ENCODE measurements at places on chromosomes 3 and 15.

DNA sequence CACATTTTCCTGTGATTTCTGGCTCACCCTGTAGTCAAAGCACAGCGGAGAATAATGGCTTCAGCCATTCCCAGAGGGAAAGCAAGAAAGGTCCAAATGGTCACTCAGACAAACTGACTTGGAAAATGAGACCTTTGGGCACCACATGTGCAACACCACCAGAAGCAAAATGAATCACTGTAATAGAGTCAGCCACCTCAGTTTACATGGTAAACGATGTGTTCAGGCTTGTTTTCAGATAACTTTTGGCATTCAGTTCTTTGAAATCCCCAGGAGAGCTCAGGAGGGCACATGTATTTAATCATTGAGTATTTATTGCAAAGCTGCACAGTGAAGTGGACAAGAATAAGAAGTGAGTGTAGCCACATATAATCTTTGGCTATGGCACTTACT lies 38.4 kb upstream of the ALCAM start:
- no peak for DNase-seq

GRCh38 chr15:88487796-88488523 lies 20.5 kb downstream of the MRPS11 start:
- DNase-seq = no peak

DNA sequence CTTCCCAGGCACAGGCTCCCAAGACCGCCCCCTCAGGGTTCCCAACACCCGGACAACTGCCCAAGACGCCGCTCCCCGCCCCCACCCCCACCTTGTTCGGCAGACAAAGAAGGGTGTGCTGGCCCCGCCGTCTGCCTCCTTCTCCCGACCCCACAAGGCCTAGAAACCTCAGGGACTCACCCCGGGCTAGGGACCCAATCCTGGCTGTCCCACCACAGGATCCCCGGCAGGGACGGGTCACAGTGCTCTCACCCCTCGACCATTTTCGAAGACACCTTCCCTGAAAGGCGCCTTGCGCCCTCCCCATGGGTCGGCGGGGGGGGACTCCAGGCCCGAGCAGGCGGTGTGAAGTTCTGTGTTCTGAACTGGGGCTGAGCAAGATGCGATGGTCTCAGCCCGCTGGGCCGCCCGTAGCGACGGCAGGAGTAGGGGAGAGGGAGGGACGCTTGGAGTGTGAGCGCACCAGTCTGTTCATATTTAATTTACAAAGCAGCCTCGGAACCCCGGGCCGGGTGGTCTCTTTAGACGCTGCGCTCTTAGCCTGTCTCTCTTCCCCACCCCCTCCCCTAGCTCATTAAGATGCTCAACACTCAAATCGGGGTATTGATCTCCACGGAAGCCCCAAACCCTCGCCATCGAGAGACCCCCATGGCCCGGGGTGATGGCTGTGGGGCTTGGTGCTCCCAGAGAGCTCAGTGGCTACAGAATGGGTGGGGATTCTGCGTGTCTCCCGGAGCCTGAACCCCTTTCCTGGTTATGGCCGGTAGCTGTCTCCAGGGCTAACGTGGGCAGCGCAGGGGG lies 1.4 kb upstream of the ISLR2 start:
- peak; percentile 5 for DNase-seq

DNA sequence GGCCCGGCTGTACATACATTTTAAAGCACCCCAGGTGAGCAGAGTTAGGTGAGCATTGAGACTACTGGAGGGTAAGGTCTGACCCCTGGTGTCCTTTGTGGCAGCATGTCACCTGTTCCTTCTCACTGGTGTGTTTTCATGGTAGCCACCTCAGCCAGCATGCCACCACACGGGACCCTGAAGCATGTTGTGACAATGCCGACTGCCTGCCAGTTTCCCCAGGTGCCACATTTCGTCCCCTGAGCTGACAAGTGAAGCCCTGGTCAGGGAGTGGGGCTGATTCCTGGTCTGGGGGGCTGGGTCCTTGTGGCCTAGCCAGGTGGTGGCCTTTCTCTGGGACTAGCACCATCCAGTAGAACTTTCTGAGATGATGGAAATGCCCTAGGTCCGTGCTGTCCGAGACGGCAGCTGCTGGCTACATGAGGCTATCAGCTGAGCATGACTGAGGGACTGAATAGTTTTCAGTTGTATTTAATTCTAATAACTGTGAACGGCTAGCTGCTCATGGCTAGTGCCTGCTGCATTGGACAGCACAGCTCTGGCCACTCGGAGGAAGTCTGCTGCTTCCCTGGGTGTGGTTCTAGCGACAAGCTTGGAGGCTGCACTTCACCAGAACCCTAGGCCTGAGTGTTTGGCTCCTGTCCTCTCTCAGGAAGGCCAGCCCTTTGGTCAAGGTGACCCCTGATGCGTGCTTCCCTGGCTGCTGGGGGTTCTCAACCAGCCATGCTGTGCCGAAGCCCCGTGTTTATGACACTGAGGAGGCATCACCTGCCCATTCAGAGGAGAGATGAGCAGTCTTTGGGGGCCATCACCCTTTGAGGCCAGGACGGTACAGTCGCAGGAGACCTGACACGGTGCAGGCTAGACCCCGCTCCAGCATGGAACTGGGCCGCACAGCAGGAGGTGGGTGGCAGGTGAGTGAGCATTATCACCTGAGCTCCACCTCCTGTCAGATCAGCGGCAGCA lies 3.9 kb downstream of the C3orf22 start:
- DNase-seq = no peak

GRCh38 chr15:66089049-66089448 lies 164.5 kb downstream of the MEGF11 start:
- DNase-seq = no peak

DNA sequence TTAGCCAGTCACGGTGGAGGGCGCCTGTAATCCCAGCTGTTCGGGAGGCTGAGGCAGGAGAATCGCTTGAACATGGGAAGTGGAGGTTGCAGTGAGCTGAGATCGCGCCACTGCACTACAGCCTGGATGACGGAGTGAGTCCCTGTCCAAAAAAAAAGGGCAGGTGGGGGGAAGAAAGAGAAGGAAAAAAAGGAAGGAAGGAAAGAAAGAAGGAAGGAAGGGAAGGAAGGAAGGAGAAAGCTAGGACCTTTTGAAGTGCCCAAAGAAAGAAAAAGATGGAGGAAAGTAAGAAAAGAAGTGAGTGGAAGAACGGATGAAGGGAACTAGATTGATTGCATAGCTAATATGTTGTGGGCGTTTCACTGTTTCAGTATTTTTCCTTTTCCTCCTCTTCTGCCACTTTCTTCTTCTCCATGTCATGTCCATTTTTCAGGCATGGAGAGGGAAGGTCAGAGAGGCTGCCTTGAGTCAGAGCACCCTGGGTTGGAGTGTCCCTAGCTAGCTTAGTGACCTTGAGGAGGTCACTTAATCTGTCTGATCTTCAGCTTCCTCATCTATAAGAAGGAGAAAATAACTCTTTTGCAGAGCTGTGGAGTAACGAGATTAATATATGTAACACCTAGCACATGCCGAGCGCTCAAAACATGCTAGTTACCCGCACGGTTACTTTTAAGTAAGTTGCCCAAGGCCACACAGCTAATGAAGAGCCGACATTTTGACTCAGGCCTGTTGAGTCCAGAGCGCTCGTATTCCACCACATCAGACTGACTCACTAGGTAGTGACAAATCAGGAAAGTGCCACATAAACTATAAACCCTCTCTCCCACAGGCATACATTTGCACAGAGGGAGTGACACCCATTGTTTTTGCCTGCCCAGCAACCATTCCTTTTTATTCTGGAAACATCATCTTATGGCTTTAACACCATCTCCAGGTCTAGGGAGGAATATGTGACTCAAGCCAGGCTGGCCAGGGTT lies 42.2 kb downstream of the BHLHE40 start:
- no peak for DNase-seq

DNA sequence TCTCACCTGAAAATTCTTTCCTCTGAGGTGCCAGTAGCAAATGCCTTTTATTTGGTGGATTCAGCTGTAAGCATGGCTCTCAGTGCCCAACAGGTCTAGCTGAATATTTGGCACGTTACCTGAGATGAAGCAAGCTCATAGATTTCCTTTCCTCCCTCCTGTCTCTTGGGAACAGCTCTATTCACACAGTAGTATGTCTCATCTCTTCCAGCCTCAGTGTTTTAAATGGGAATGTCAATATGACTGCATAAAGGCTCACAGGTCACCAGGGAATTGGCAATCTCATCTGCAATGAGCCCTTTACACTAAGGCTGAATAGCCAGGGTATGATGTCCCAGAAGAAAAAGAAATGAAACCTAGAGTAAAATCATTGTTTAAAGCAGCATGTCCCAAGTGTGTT lies 733.5 kb downstream of the NTRK3 start:
- DNase-seq = no peak

DNA sequence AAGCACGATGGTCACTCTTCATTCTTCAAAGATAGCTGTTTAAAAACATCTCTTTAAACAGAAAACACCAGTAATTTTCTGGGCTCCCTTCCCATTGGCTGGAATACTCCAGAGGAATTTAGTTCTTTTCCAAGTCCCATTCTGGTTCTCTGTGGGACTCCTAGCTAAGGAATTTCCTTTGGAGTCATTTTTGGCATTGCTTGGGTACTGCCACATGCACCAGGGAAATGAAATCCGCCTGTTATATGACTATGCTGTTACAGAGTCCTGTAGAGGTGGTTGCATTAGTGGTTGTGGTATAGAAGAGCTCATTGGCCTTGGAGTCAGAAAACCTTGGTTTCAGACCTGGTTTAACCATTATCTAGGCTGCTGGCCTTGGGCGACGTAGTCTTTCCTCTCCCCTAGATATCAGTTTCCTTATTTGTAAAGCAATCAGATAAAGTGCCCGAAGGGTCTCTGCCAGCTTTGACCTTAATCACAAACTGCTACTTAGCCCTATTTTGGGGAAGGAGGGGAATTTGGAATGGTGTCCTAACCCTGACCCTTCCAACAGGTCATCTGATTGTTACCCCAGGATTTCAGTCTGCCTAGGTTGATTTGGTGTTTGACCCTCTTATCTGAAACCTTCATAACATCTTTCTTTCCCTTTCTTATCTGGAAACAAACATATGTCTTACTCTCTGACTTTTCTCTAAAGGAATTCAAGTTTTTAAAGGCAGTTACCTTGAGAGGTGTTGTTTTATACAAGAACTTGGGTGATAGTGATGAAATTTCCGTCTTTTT lies 13.4 kb downstream of the RTP1 start:
- peak; percentile 47 for DNase-seq

DNA sequence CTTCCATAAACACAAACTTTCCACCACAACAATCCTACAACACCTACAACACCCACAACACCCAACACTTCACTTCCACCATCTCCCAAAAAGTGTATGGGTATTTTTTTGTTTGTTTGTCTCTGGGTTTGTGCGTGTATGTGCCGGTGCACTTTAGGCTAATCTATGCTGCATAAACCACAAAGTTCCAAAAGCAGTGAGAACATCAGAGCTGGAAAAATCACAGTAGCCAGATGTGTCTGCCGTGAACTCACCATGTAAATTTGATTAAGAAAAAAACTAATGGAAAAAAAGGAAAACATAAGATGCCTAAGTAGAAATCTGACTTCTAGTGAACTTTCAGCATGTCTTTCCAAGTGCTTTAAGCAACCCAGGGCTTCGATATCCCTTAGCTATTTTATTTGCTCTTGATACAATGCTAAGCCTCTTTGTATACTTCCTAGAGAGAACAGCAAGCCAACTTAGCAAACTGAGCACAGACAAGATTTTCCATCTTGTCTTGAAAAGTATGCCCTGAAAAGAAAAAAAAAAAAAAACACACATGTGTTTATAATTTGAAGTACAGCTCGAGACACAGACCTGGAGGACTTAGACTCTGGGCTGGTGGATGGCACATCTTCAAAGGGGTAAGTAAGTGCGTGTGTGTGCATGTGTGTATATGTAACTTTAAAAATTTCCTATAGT lies 91.4 kb downstream of the WWTR1 start:
- no peak for DNase-seq

GRCh38 chr3:106121491-106122289 lies 252.9 kb upstream of the CBLB start:
- DNase-seq = no peak

DNA sequence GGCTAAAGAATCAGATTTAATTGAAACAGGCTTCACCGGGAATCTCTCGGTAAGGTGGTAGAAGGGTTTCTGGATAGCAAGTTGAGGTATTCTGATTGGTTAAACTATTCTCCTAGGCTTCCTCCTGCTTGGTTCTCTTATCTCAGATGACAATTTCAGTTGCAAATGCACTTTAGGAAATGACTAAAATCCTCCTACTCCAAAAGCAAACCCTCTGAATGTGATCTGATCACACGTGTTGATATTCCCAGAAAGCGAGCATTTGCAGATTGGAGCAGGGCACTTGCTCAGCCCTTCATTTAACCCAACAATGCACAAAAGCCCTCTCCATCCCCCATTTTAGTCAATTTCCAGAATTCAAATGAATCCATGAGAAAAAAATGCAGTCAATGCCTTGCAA lies 55.6 kb upstream of the ICE2 start:
- no peak for DNase-seq

DNA sequence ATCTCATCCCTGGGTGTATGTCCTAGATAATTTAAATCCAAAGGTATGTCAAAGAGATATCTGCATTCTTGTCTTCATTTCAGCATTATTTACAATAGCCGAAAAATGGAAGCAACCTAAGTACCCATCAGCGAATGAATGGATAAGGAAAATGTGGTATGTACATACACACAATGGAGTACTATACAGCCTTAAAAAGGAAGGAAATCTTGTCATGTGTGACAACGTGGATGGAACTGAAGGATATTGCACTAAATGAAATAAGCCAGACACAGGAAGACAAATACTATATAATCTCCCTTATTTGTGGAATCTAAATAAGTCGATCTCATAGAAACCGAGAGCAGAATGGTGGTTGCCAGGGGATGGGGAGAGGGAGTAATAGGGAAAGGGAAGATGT lies 16.8 kb upstream of the MGLL start:
- DNase-seq = no peak

- no peak for DNase-seq
Measured at GRCh38 chr3:70620367-70620766, 307.9 kb upstream of the MDFIC2 start.

DNA sequence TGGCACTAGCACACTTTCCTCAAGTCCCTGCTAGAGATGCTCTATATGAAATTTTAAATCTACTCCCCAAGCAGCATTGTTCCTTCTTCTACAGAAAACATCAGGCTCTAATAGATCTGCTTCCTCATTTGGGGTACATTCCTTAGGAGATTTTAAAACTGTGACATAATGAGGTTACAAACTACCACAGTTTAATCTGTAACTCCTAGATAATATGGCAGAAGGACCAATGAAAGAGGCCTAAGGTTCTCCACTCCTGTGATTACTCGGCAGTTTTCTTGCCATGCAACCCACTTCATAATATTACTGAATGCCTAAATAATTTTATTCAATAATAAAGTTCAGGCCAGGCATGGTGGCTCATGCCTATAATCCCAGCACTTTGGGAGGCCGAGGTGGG lies 16.1 kb downstream of the ZNF106 start:
- peak; percentile 51 for DNase-seq

GRCh38 chr3:142858043-142858442 lies 30.8 kb downstream of the PCOLCE2 start:
- no peak for DNase-seq

DNA sequence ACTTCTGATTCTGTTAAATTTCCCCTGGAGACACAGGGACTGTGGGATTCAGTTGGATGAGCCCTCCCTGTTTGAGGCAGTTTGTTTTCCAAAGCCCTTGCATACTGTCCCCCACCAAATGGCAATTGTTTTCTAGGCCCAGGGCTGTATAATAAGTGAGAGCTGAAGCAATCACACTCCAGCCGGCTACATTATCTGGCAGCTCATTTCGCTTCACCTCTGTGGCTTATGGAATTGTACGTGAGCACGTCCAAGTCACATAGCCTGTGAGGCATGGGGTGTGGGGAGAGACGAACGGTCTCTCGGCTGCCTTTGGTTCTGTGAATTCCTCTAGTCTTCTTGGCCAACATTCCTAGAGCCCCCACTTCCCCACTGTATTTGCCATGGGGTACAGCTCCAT lies 10.7 kb downstream of the RBP2 start:
- DNase-seq = no peak

Measured in hematopoietic multipotent progenitor cell treated with erythropoietin and hydrocortisone succinate and interleukin-3 and kit ligand, for 6 days (in vitro differentiated cells).